Mesendoderm (in vitro differentiated cells): ENCODE measurements at places on chromosomes 2 and 18.

- H3K4me3 ChIP-seq = no peak overlapping the region
- no peak for DNase-seq
- H3K4me1 ChIP-seq = no peaks in the 10 kb centered on the region
- no peaks in the 10 kb centered on the region for H3K36me3 ChIP-seq
These were observed 18.2 kb downstream of the SNORC start for GRCh38 chr2:232888099-232888836.

DNA sequence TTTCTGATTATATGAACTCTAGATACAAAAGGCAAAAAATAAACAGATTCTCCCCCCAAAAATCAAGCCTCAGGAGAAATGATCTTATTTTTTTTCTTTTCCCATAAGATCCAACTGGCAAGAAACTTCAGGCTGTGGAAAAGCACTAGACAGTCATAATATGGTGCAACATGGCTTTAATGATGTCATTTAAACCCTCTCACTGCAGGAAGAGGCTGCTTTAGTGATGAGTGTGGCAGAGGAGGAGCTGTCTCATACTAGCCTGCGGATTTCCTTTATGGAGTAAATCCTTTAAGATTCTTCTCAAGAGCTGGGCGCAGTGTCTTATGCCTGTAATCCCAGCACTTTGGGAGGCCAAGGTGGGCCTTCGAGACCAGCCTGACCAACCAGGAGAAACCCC, 83.3 kb upstream of the CD28 start:
- H3K27ac ChIP-seq = no peak overlapping the region
- DNase-seq = peak; percentile 65
- no peak overlapping the region for H3K4me3 ChIP-seq
- H3K4me1 ChIP-seq = no peaks in the 10 kb centered on the region

DNA sequence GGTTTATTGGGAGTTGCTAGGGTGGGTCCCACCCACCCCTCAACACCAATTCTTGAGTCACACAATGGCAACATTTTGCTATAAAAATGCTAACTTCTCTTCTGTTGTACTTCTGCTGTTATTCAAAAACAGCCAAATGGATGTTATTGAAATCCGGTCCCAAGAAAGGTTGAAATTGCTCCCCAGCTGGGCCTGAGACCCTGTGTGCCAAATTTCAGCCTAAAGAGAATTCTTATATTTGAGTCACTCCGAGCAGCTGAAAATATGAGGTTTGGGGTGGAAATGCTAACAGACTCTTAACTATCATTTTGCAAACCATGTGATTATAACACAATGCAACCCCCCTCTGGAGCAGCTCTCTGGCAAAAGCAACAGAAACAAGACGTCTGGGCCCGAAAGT, 27.0 kb upstream of the ACVR1 start:
- no peaks in the 10 kb centered on the region for H3K36me3 ChIP-seq
- DNase-seq = no peak

GRCh38 chr18:5107988-5108387, 89.1 kb downstream of the AKAIN1 start:
- no peaks in the 10 kb centered on the region for H3K27me3 ChIP-seq
- no peaks in the 10 kb centered on the region for H3K36me3 ChIP-seq
- H3K4me3 ChIP-seq = no peak overlapping the region
- H3K27ac ChIP-seq = no peak overlapping the region

- no peaks in the 10 kb centered on the region for H3K36me3 ChIP-seq
- H3K27me3 ChIP-seq = no peaks in the 10 kb centered on the region
- H3K4me3 ChIP-seq = no peak overlapping the region
These were observed 21.1 kb downstream of the ANTXR1 start for GRCh38 chr2:69034122-69034521.

GRCh38 chr2:15920696-15921095, 19.7 kb upstream of the MYCN start:
- no peaks in the 10 kb centered on the region for H3K4me1 ChIP-seq
- H3K4me3 ChIP-seq = no peak overlapping the region
- H3K27me3 ChIP-seq = no peaks in the 10 kb centered on the region
- DNase-seq = no peak
- H3K27ac ChIP-seq = no peak overlapping the region

DNA sequence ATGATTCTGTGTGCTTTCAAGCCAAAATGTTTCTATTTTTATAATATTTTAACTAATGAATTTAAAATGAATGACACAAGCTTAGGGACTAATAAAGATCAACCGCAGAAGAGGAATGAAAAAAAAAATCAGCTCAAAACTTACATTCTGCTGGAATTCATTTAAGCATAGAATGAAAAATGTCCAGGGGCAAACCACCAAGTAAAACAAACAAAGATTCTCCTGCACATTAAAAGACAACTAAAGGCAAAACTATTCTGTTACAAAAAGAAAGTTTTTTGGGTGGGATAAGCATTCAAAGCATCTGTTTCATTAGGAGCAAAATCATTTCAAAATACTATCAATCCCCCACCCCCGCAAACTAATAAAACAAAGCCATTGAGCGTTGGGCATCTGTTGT, 99.3 kb upstream of the SOX11 start:
- no peak overlapping the region for H3K27ac ChIP-seq
- no peak overlapping the region for H3K4me3 ChIP-seq
- H3K36me3 ChIP-seq = no peaks in the 10 kb centered on the region
- DNase-seq = no peak

DNA sequence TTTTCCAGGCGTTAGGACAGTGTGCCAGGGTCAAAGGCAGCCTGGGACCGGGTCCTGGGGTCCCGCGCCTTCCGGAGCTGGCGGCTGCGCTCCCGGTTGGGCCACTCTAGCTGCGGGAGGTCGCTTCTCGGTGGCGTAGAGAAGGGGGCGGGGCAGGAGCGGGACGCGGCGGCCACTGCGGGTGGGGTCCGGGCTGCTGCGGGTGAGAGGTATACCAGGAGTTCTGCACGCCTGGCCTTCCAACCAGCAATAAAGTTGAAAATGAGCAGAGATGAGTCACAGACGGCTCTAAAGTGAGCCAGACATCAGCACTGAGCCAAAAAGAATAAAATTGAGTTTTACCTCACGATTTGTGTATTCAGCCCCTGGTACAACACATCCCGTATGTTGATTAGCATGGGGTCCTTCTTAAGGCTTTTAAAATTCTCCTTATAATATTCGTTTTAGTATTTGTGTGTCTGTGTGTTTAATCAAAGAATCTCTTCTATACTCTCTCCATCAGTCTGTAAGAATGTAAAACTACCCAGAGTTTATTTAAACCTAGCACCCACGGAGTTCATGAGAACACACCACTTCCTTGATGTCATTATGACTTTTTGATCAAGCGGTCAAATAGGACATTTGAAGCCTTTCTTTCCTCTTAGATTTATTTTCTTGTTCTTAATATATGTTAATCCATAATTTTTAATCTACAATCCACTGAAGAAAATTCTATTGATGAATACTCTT, at the start of gene C1GALT1C1L:
Gene C1GALT1C1L, minus strand, starts transcription at position 108 of the 729 bp plus-strand sequence. Its CDS starts 107 bp downstream, at position 1.
- H3K4me1 ChIP-seq = no peaks in the 10 kb centered on the region
- no peak for DNase-seq

GRCh38 chr18:11994336-11994702, 13.0 kb downstream of the IMPA2 start:
- no peaks in the 10 kb centered on the region for H3K27me3 ChIP-seq
- H3K36me3 ChIP-seq = peaks cover 3% of the 10 kb centered on the region
- no peak overlapping the region for H3K27ac ChIP-seq
- H3K4me3 ChIP-seq = no peak overlapping the region
- peaks cover 11% of the 10 kb centered on the region for H3K4me1 ChIP-seq
